Aorta (tissue), 5 donors: ENCODE measurements at places on chromosomes 16 and 17. TPM values are rescaled to one million over a fixed set of nuclear protein-coding genes. Genes with fewer than 3 reads are reported as not detected.

DNA sequence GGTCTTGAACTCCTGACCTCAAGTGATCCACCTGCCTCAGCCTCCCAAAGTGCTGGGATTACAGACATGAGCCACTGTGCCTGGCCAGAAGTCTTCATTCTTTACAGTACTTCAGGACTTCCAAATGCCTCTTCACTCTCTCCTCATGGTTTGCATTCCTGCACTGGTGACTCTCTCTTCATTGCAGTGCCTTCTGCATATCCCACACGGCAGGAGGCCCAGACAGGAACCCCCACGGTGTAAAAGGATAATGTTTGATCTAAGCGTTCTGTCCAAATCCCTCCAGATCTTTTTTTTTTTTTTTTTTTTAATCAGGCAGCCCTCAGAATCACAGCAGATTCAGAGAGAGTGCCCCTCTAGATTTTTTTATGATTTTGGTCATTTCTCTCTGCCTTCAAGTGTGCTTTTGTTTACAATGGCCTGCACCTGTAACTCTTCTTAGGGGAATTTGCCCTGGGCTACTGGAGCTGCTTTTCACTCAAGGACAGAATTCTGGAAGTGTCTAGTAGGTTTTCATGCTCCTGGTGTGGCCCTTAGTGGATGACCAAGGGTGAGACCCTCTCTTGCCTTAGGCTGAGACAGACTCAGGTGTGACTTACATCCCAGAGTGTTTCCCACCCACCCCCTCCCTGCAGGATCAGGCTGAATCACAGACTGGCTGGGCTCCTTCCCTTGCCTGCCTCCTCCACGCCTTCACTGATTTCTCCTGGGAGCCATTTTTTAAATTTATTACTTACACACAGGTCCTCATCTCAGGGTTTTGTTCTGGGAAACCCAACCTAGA lies 19.8 kb upstream of the NF1 start:
- no peak overlapping the region for H3K4me3 ChIP-seq
- no peaks in the 10 kb centered on the region for H3K36me3 ChIP-seq

GRCh38 chr17:9729034-9729650 lies 62.2 kb downstream of the DHRS7C start:
- no peak overlapping the region for H3K4me3 ChIP-seq
- no peak overlapping the region for H3K27ac ChIP-seq
- H3K36me3 ChIP-seq = no peaks in the 10 kb centered on the region
- peaks cover 2% of the 10 kb centered on the region for H3K27me3 ChIP-seq

LRRC75A gene
- polyA plus RNA-seq = 3.9 TPM

DNA sequence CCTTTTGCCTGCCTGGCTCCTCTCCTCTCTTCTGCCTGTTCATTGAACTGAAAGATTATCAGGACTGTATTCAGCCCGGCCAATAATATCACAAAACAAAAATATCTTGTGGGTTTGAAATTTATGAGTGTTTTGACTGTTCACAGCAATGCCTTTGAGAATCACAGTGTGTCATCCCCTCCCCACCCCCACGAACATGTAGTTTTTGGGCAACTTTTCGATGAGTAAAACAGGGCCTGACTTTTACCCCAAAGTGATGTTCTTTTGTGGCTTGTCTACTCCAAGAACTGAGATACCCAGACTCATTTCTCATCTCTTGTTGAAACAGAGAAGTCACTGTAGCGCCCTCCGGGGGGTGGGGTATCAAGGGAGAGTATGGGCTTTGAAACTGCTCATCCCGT lies 675.7 kb downstream of the WWOX start:
- no peak overlapping the region for H3K27ac ChIP-seq
- no peaks in the 10 kb centered on the region for H3K27me3 ChIP-seq
- H3K4me3 ChIP-seq = no peak overlapping the region
- no peaks in the 10 kb centered on the region for H3K4me1 ChIP-seq
- no peak for DNase-seq

DNA sequence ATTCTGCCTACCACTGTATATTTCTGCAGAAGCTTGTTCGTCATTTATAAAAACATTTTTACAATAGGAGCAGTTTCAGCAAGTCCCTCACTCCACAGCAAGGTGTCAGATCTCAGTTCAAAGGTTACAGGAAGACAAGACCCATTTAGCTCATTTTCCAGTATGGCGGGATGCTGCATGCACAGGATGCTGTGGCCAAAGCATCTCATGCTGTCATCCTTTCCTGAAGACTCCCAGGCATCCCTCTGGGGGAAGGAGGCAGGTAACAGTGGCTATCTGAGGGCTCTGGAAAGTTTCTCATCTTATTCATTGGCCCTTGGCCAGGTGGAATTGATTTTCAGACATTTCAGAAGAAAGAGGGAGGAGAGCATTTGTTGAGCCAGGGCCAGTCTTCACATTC lies 539.3 kb upstream of the CDH5 start:
- H3K4me1 ChIP-seq = no peaks in the 10 kb centered on the region
- H3K36me3 ChIP-seq = no peaks in the 10 kb centered on the region
- H3K27me3 ChIP-seq = peaks cover under 1% of the 10 kb centered on the region
